ENCODE measurements at places on chromosomes 5 and 9.

- no peak for DNase-seq
Measured at GRCh38 chr5:8446179-8446578, 577.2 kb downstream of the MTRR start.

- DNase-seq = no peak
Measured at GRCh38 chr9:133691626-133692363, 46.4 kb downstream of the SARDH start.

- DNase-seq = no peak
Measured at GRCh38 chr5:79080804-79081203, 11.2 kb downstream of the BHMT2 start.

- DNase-seq = no peak
Measured at GRCh38 chr5:11785771-11786352, 118.4 kb downstream of the CTNND2 start.

Measured in tibial nerve (tissue), 4 donors.